ENCODE measurements at places on chromosomes 11 and 22.

GRCh38 chr11:113282898-113283437 lies 31.4 kb upstream of the TTC12 start:
- no peak for DNase-seq

- no peak for DNase-seq
Observed at GRCh38 chr11:102317768-102318103, 452 bp downstream of the BIRC3 start.

DNA sequence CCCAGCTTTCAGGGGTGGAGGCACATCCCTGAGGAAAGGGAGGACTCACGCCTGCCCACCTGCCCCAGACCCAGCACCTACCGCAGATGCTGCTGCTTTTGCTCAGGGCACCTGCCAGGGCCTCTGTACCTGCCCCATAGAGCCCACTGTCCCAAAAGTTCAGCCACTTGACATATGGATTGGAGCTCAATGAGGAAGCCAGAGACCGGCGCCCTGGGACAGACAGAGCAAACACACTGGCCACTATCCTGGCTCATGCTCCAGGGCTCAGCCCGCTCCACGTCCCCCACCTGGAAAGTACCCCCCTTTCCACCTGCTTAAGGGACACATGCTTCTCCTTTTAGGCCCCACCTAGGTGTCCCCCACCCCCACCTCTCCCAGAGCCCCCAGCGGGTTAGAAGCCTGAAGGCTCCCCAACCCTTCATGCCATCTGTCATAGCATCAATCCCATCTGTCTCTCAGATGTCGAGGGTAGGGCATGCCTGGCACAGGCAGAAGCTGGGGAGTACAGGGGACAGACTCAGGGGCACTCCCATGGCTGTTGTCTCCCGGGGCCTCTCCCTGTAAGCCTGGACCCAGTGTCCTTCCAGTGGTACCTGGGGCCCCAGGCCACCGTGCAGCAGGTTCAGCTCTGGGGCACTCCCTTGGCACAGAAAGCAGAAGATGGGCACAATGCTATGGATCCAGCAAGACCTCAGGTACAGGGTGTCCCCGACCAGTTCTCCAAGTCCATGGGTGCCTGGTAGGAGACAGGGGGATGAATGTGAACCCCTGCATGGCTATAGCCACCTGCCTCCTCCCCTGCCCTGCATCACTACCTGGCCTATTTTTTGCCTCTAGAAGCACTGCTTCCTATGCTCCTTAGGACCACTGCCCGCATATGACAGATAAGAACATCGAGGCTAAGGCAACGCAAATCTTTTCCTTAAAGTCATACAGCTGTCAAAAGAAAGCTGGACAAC lies 2.2 kb upstream of the P2RX6 start:
- DNase-seq = no peak

DNA sequence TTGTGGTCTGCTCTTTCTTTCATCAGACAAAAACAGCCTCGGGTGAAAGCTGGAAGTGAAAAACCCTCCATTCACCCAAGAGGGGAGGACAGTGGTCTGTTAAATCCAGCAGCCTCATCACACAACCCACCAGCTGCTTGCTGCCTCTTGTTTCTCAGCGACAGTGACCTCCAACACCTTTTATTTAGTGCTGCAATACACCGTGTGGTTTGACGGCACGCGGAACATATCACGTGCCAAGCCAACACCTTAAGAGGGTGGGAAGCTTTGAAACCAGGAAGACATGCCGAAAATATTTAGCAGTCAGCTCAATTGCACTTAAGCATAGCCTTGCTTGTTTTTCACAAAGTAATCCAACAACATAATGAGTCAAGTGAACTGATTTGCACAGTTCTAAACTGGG lies 39.8 kb upstream of the POGLUT3 start:
- DNase-seq = peak; percentile 13

DNA sequence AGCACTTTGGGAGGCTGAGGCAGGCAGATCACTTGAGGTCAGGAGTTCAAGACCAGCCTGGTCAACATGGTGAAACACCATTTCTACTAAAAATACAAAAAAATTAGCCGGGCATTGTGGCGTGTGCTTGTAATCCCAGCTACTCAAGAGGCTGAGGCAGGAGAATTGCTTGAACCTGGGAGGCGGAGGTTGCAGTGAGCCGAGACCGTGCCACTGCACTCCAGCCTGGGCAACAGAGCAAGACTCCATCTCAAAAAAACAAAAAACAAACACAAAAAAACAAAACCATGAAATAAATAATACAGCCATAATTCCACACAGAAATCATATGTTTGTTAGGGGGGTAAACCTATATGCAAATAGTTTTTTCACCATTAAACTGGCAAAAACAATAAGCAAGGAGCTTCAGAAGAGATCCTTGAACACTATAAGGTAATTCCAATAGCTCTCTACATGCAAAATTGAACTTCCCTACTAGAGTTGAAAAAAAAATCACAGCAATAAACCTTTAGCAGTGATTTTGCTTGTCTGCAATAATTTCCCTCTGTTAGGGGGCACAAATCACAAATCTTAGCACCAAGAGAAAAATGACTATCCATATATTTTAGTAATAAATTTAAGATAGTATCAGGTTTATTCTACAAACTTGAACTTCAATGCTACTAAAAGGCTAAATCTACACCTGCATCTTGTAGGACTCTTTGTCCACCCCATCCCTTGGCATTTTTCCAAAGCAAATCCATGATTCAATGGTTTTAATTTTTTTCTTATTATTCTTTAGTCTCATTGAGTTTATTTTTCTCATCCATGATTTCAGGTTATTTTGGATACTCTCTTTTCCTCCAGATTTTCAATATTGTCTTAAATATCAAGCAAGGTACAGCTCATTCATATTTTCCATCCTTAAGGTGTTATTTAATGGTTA lies 3.9 kb downstream of the CSTF3 start:
- DNase-seq = no peak

GRCh38 chr11:130573767-130574166 lies 125.3 kb downstream of the ADAMTS15 start:
- DNase-seq = no peak

DNA sequence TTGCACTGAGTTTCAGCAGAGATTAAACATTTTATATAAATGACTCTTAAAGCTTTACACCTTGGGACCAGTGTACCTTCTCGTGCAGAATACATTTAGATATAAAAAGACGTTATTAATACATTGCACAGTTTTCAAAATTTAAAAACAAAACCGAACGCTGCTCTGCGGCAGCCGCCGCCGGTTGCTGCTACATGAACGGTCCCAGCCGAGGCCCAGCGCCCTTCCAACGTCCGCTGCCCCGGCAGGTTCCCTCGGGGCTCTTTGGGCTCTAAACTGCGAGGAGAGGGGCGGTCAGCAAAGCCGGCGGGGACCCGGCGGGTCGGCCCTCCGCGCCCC lies 2.0 kb downstream of the CDKN1C start:
- no peak for DNase-seq

DNA sequence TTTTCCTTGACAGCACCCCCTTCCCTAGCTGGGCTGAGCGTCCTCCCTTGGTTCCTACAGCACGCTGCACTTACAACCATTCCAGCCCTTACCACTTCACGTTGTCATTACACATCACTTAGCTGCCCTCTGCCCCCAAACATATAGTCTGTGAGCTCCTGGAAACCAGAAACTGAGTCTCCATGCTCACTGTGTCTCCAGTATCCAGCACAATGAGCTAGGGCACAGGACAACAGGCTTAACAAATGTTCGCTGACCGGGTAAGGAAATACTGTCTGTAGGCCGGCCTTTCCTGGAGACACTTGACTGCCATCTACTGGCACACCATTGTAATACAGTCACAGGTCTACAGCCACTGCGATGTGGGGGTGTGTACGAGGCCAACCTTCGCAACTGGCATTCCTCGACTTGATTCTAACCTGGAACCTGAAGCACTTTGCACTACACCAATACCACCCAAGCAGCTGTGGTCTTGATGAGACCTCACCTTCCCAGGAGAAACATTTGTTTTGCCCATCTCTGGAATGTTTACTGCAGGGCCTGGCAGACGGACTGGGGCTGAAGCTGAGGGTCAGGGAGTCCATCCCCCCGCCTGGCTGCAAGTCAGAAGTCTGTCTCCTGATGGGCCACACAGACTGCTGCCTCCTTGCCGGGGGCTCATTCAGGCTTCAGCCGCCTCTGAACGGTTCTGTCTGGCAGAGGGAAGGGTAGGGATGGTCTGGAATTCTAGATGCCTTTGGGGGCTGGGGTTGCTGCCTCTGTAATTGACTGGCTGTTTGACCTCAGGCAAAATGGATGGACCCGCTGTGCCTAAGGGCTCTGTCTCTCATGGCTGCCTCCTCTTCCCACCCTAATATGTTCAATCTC lies 72.0 kb downstream of the SYN3 start:
- no peak for DNase-seq

- no peak for DNase-seq
Observed at GRCh38 chr11:65606876-65607613, 7.0 kb downstream of the MAP3K11 start.

DNA sequence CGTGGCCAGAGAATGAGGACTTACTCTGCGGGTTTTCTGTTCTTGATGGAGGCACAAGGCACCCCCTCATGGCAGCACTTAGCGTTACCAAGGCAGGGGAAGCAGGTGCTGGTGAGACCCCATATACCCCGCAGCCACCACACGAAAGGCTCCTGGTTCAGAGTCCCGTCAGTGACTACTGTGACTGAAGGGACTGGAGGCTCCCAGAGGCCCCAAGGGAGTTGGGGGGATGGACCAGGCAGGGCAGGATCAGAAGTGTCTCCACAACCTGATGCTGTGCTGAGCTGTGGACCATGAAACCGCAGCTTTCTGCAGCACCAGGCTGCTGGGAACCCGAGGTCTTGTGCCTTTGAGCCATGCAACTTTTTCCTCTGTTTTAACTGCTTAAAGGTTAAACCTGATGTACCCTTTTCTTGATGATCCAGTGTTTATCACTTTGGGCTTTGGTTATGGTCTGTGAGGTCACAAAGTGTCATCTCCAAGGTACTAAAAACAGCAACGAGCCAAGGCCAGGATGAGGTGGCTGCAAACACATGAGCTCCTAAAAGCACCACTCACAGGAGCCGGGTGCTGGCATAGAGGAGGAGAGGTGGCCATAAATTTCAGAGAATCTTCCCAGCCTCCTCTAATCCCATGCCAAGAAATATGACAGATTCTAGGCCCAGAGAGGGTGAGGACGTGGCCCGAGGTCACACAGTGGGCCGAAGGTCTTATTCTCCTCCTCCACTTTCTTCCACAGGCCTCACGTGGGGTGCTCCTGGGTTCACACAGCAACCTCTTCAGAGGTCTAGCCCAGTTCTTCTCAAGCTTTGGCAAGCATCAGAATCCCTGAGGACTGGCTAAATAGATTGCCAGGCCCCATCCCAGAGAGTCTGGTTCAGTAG lies 4.2 kb upstream of the LRRC32 start:
- peak; percentile 45 for DNase-seq

DNA sequence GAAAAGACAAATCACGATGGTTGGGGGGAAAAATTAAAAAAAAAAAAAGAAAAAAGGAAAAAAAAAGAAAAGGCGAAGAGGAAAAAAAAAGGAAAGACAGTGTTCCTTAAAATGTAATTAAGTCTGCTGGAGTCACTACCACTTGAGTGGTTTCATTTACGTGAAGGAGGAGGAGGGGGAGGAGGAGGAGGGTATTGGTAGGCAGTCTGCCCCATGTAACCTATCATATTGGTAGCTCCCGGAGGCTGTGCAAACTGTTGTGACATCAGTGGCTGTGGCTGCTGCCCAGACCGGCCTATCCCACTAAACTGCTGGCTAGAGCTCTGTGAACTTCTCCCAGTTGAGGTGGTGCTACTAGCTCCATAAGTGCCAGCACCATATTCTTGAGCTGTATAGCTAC lies 17.9 kb downstream of the KDELR3 start:
- DNase-seq = no peak

DNA sequence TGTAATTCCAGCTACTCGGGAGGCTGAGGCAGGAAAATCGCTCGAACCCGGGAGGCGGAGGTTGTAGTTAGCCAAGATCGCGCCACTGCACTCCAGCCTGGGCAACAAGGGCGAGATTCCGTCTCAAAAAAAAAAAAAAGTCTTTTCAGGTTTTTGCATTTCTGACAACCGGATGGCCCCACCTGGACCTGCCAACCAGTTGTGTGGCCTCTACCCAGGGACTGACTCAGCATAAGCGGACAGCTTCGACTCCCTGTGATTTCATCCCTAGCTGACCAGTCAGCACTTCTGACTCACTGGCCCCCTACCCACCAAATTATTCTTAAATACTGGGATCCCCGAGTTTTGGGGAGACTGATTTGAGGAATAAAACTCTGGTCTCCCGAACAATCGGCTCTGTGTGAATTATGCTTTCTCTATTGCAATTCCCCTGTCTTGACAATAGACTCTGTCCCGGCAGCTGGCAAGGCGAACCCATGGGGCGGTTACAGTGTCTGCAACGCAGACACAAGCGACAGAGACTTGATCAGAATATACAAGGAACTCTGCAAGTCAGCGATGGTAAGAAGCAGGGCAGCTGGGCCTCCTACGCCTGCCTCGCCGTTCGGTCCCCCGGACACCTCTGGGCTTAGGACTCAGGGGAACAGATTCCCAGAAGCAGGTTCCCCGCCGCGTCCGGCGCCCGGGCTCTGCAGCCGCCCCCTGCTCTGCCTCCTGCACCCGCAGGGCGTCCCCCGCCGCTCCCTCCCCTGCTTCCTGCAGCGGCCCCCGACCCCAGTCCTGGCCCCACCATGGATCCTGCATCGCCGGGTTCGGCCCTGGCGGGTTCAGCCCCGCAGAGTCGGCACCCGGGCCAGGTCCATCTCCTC lies 741 bp upstream of the TALDO1 start:
- DNase-seq = no peak

DNA sequence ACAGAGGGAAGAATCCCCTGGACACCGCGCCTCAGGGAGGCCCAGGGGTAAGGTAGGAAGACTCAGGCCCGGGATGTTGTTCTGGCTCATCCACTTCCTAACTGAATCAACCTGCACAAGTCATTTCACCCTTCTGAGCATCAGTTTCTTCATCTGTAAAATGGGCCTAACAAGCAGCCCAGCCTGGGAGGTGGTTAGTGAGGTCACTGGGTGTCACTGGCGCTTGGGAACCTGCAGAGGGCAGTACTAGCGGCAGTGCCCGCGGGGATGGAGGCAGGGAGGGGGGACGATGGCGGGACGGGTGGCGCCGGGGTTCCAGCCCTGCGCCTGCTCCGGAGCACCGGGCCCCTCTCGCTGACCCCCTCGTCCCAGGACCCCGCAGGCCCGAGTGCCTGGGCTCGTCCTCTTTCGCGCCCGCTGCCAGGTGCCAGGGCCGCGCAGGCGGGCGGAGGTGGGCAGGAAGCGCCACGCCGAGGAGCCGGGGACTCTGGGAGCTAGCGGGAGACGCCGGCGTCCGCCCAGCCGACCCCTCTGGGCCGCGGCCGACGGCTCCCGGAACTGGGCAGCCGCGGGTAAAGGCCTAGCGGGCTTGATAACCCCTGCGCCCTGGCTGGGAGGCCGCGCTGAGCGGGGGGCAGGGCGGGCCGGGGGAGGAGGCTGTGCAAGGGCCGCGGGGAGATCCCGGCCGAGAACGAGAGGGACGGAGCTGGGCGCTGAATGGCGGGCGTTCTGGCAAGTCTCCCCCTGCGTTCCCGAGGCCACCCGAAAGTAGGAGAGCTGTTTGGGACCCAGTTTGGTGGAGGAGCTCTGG lies at the start of gene NLRX1:
Gene NLRX1 (plus strand): TSS at position 255 of the 811 bp plus-strand sequence. CDS start 2,679 bp downstream, outside the sequence.
- DNase-seq = peak; percentile 26

DNA sequence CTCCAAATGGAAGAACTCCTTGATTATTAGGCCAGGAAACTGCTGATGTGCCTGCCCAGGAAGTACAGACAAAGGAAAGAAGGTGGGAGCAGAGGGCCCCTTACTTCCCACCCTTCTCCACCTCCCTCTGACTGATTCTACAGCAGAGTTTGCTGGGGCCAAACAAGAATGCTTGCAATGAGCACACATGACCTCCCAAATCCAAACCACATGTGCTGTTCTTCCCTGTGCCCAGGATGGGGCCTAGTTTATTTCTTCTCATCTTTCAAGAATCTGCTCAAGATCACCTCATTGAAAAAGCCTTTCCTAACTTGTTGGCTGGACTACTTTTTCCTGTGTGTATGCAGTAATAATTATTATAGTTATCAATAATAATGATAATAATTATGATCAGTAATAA lies 286.1 kb downstream of the RAB38 start:
- no peak for DNase-seq

All from NCI-H187 treated with DMSO at 0.1 percent for 48 hours (cell line).